Activated T-helper 1 cell treated with anti-CD3 and anti-CD28 coated beads, Interleukin-2, amount 50 U/mL, for 16 hours (primary cell): ENCODE measurements at places on chromosomes 11 and 22.

- no peak for DNase-seq
Measured at GRCh38 chr11:30991376-30991775, 378.2 kb downstream of the DCDC1 start.

DNA sequence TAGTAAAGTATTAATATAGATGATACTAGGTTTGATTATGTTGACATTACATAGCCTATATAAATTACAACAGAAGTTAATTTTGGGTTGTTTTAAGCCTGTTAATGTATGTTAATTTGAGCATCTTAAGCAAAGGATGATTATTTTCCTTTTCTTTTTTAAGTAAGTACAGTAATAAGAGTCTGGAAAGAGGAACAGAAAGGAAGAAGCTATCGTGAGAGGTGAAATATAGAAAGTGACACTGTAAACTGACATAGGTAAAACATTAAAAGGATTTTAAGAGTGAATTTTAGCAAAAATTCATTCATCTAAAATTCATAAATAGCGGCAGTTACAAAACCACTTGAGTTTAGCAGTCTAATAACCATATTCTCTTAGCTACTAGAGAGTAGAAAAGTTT, 45.5 kb downstream of the FAR1 start:
- no peak for DNase-seq

DNA sequence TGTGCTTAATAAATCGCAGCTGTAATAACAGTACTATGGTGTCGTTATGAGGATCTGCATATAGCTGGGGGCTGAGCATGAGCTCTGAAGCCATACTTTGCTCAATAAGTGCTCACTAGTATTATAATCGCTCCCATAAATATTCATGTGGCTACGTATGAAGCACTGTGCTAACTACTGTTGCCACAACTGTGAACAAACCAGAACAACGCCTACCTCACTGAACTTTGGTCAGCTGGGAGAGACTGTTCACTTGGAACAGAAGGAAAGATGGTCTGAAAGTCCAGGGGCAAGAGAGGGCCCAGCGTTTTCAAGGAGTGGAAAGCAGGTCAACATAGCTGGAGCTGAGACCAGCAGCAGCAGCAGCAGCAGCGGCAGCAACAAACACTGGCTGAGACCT, 141.6 kb downstream of the EFCAB6 start:
- DNase-seq, result no peak

GRCh38 chr11:126833065-126833464, 167.5 kb downstream of the KIRREL3 start:
- DNase-seq, result no peak

DNA sequence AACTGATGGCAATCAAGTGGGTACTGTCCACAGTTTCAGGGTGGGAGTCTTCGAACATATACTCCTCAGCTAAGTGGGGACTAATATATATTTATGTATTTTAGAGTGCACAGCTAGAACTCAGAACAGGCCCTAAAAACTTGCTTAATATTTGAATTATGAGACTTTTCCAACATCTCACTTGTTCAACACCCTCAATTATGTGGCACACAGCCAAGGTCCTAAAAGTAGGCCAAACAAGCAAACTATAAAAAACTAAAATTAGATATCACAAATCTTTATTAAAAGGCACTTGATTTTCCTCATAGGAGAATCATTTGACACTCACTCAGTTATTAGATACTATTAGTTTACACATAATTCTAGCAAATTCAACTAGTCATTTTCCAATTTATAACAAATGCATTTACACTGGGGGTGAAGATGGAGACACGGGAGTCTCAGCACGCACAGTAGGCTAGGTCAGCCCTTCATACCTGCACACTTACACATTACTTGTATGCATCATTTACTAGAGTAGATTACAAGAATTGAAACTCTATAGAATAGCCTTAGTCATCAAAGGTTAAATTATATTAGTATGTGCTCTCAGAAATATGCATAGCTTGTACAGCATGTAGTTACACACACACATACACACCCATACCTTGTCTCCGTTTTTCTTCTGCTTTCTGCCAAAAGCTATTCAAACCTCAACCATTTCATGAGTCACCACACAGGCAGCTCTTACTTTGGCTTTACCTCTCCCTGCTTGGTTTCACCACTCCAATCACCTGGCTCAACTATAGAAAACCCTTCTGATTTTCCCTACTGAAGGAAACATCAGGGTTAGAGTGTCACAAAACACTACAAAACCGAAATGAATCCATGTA, 171.5 kb downstream of the SBF2 start:
- no peak for DNase-seq

GRCh38 chr11:1138097-1138496, 19.7 kb upstream of the MUC5AC start:
- DNase-seq, result no peak

GRCh38 chr11:124238512-124238911, 2.4 kb upstream of the OR8G1 start:
- no peak for DNase-seq

- no peak for DNase-seq
Measured at GRCh38 chr11:17601256-17601671, 54.2 kb downstream of the OTOG start.

GRCh38 chr11:35419830-35420333, 524 bp upstream of the SLC1A2 start:
- no peak for DNase-seq

DNA sequence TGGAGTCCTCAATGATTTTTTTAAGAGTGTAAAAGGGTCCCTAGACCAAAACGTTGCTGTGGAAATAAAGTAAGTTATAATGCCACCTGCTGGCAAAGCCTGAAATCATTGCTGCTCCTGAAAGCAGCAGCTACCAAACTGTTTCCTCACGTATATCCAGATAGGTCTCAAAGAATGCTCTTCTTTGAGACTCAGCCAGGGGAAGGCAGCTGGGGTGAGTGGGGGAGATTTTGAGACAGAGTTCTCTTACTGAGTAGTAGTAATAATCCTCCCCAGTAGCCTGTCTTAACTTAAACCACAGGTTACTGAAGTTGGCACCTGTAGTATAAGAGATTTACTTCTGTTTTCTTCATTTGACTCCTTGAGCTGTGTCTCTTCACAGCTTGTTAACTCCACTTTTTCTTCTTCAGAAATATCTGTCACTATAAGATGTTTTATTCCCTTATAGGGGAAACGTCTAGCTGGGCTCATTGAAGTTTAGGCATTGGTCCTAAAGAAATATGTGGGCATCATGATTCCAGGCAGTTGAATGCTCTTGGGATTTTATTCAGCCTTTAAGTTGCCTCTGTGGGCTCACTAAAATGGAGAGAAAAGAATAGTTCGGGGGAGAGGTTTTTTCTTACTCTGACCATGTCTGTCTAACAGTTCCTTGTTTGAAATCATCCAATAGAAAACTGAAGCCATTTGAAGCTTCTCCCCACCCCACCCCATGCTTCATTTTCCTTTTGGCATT, 77.9 kb downstream of the BTBD10 start:
- DNase-seq, result no peak

GRCh38 chr11:43212279-43212678, 99.5 kb upstream of the API5 start:
- DNase-seq, result no peak

GRCh38 chr11:119410501-119410900, 12.5 kb downstream of the THY1 start:
- no peak for DNase-seq

- no peak for DNase-seq
Measured at GRCh38 chr11:60165538-60165937, 17.3 kb downstream of the MS4A6A start.

DNA sequence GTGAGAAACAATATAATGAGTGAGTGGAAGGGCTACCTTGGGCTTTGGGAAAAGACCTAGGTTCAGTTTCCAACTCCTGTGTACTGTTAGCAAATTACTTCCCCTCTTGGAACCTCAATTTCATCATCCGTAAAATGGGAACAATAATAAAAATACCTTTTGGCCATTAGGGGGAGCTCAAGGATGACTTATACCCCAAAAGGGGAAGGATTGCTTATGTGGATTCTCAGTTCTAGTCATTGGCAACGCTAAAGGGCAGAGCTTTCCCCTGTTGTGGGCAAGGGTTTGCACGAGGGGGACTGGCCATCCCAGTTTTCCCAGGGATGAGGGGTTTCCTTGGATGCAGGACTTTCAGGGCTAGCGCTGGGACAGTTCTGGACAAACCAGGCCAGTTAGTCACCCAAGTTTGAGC, 3.1 kb upstream of the COMMD9 start:
- DNase-seq, result no peak

GRCh38 chr11:41659985-41660384, 200.5 kb upstream of the LRRC4C start:
- no peak for DNase-seq
